ENCODE measurements at places on chromosomes 4 and X.

DNA sequence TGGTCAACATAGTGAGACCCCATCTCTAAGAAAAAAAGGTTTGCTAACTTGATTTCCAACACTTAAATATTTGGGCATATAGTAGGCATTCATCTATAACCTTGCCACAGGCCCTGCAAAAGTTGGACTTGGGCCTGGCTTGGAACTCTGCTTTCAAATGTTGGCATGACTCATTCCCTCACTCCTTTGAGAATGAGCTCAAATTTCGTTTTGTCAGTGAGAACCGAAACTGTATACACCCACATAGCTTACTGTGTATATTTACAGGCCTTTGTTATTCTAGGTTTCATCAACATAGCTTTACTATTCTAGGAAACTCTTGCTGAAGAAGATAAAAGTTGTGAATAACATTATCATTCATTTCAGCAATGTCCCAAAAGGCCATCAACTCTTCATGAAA, 88.7 kb upstream of the ELOVL6 start:
- no peak for DNase-seq

- no peak for DNase-seq
These were observed 513.0 kb downstream of the FSTL5 start for GRCh38 chr4:161650812-161651211.

DNA sequence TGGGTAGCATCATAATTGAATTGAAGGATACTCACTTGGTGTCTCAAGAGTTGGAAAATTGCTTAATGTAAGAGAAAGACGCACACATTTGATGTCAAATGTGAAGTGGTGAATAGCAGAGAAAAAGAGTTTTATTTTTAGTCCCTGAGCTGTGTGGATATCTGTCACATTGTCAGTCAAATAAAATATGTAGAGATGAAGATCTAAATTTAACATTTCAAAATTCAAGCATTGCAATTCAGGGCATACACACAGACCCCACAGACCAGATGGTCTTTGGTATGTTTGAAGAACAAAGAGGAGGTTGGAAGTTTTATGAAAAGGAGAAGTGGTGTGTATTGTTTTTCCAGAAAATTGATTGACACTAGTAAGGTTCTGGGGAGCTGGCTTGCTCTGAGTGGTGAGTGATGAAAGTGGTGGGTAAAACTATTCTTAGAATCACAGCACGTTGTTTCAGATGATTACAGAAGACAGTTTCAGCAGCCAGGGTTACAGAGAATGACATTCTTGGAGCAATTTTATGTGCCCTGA, 44.9 kb upstream of the BBS12 start:
- DNase-seq = no peak

GRCh38 chr4:5821665-5822358, 71.1 kb downstream of the CRMP1 start:
- no peak for DNase-seq
